H1 (cell line): ENCODE measurements at places on chromosomes 11 and 22.

- peak; percentile 55 for DNase-seq
Observed at GRCh38 chr11:59918987-59919589, 19.1 kb upstream of the OOSP1 start.

GRCh38 chr11:77598195-77598594 lies 8.4 kb downstream of the AQP11 start:
- DNase-seq = no peak

DNA sequence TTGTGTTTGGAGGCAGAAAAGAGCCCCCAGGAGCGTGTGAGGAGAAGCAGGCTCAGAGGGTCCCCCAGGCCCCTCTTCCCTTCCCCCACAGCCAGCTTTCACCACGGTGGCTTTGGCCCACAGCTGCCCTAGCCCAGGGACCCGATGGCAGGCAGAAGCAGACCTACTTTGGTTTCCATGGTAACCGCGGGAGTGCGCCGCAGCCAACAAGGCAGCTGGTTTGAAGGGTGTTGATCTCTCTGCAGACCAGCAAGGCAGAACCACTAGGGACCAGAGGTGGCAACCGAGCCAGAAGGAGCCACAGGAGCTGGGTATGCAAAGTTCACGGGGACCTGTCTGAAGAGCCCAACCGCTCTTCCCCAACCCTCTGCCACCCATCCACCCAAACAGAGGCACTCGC lies 69.4 kb downstream of the BUD13 start:
- no peak for DNase-seq

DNA sequence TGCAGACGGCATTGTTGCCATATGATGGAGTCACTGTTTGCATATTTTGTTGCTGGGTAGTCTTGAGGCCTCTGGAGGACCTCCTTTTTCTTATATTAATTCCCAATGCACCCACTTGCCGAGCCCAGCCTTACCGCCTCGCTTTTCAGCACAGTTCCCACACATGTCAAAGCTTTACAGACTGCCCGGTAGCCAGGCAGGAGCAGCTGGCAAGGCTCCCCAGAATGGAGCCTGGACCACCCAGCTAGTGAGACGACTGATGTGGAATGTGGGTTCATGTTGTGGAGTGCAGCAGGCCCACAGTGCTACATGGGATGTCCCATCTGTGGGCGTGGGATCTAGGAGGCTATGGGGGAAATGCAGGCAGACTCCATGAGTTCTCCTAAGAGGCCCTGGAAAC lies 99.4 kb upstream of the MTMR2 start:
- DNase-seq = no peak

GRCh38 chr22:35882211-35883030 lies 146.2 kb downstream of the RBFOX2 start:
- no peak for DNase-seq

- DNase-seq = no peak
Observed at GRCh38 chr22:28064920-28065319, 145.9 kb upstream of the PITPNB start.

GRCh38 chr11:43589601-43590250 lies 90.8 kb upstream of the HSD17B12 start:
- DNase-seq = no peak

DNA sequence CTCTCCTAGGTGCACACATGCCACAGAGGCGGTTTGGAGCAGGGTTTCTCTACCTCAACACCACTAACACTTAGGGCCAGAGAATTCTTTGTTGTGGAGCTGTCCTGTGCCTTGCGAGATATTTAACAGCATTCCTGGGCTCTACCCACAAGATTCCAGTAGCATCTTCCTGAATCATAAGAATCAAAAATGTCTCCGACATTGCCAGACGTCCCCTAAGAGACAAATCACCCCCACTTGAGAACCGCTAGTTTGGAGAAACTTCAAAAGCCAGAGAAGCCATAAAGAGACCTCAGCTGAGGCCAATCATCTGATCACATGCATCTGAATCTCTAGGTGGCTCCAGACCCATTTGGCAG lies 16.1 kb downstream of the MFNG start:
- no peak for DNase-seq

DNA sequence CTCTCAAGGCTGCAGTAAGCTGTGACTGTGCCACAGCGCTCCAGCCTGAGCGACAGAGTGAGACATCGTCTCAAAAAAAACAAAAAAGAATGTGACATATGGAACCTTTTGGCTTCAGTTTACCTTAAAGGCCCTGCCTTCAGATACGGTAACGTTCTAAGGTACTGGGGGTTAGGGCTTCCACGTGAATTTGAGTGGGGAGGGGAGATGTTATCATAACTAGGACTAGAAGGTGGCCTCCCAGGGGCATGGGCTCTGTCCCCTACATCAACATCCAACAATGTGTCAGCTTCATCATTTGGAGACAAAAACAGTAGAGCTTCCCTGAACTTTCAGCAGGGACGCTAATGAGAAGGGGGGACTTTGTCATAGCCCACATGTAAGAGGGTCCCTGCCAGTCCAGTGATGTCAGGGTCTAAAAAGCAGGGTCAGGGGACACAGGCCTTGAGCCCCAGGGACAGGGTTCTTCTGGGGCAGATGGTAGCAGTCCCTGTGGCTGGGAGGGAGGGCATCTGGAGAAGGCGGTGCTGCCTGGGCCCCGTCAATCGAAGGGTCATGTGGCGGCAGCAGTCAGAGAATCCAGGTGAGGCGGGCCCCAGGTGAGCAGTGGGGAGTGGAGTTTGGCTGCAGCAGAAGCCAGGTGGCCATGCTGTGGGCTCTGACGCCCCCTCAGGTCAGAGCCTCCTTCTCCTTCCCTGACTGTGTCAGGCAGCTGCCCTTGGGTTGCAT lies 79.8 kb downstream of the BCR start:
- no peak for DNase-seq

DNA sequence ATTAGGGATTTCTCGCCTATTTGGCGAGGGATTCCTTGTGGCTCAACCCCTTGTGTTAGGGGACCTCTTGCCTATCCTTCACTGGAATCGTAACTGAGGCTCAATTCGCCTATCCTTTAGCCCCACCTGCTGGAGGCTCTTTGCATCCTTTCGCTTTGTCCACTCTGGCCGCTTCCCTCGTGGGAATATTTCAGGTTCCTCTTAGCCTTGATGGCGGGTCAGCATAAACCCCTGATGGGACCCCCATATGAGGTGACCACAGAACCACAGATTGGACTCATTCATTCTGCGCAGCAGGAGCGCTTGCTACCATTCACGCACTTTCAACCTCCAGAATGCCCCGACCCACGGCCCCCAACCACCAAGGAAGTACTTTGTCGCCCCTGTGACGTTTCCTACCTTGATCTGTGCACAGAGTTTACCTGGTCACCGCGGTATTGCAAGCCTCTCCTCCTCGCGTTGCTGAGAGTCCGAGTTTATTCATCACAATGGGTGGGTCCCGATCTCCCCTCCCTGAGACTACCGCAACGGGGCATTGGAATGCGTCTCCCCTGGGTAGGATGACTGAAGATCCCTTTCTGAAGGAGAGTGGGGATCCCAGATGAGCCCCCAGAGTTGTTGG lies at the start of gene OR52N2:
Gene OR52N2 (plus strand): TSS at position 425 of the 622 bp plus-strand sequence. CDS start 11,412 bp downstream, outside the sequence.
- no peak for DNase-seq
